ENCODE measurements at places on chromosomes 12 and 14.

GRCh38 chr14:33230021-33230420, 291.3 kb downstream of the NPAS3 start:
- no peak for DNase-seq

DNA sequence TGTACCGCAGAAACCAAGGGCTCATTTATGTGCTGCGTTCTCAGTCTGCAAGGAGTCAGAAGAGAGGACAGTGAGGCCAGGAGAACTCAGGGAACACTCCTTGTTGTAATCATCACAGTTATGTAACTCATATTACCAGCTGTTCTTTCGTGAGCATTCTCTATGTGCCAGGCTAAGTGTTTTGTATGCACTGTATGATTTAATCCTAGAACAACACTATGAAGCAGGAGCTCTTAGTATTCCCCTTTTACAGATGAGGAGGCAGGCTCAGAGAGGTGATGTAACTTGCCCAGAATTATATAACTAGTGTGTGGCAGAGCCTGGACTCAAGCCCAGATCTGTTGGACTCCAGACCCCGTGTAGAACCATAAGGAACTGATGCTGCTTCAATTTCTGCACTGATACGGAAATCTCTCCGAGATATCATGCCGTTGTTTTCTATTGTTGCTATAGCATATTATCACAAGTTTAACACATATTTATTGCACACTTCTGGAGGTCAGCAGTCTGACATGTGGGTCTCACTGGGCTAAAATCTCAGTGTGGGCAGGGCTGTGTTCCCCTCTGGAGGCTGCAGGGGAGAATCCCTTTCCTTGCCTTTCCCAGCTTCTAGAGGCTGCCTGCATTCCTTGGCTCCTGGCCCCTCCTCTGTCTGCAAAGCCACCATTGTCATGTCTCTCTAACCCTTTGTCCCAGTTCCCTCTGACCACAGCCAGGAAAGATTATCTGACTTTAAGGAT, 16.3 kb upstream of the CD9 start:
- no peak for DNase-seq

- no peak for DNase-seq
Observed at GRCh38 chr14:79376557-79376956, 834.7 kb downstream of the DIO2 start.

DNA sequence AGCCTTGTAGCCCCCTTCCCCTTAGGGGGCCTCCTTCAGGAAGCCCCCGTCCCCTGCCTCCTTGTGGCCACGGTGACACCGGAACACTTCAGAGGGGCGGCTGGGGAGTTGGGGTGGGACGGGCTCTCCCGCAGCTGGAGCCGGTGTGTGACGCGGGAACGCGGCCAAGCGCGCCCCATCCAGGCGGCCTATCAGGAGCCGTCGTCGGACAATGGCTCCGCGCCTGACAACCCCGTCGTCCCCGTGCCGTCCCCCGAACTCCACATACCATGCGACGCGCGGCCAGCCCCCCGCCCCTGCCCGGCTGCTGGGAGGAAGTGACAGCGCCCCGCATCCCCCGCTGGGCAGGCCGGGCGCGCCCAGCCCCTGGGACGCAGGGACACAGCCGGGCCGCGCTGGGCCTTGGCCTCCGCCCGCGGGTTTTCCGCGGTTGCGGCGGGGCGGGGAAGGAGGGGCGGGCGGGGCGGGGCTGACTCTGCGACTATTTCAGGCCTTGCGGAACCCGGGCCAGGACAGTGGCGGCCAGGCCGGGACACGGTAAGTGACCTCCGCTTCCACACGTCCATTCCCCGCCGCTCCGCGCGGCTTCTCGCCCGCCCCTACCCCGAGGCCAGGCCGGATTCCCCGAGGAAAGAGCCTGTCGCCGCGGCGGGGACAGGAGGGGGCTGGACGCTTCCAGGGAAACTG, at the start of gene TNFAIP2:
TNFAIP2 (plus strand) TSS at position 515 of the 687 bp plus-strand sequence. CDS start 2,997 bp downstream, outside the sequence.
- DNase-seq = no peak

- no peak for DNase-seq
Observed at GRCh38 chr14:65222440-65222858, 120.1 kb upstream of the MAX start.

DNA sequence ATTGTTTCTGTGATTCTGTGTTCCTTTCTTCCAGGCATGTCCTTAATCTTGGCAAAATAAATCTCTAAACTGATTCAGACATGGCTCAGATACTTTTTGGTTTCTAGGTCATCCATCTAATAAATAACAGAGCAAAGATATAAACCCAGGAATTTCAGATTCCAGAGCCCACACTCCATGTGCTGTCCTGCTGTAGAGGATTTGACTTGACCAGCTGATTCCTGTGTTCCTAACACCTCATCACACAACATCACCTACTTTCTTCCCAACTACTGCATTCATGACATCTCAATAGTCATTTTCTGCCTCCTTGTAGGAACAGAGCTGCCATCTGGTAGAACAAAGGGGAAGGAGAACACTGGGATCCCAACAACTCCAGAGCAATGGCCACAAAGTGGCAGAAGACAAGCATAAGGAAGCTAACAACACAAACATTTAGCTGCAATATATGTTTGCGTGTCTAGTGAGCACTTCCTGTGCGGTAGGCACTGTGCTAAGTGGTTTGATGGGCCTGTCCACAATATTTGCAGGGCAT, 91.9 kb upstream of the OVCH1 start:
- no peak for DNase-seq

GRCh38 chr14:77058785-77059184, 30.3 kb upstream of the IRF2BPL start:
- no peak for DNase-seq

DNA sequence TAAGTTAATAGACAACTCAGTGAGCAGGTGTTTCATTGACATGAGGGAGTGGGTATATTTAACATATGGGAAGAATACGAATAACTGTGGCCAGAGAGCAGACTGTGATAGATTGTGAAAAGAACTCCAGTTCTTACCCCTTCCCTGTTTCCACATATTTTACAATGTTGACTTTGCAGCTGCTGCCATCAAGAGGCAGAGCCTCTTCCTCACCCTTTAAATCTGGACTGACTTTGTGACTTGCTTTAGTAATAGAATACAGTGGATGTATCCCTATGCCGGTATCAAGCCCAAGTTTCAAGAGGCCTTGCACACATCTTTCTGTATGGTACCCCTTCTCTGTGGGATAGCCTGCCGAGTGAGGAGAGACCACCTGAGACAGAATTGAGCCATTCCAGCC, 356.7 kb downstream of the ETNK1 start:
- DNase-seq = no peak

DNA sequence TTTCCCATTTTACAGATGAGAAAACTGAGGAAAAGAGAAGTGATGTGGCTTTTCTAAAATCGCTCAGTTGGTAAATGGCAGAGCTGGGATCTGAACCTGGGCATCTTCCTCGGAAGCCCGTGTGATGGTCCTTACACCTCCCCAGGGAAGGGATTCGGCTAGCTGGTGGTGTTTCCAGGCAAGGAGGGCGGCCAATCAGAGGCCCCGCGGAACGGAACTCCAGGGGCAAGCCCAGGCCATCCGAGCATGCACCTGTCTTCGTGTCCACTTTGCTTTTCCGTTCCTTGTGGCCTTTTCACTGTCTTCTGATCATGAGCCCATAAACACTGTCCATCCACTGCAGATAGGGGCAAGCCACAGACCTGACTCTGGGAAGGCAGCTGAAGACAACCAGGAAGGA, 114.8 kb upstream of the TMEM132D start:
- no peak for DNase-seq

GRCh38 chr14:62158779-62159178, 396.6 kb downstream of the SNAPC1 start:
- DNase-seq = no peak

- DNase-seq = no peak
Observed at GRCh38 chr12:15863372-15863771, 18.8 kb upstream of the STRAP start.

DNA sequence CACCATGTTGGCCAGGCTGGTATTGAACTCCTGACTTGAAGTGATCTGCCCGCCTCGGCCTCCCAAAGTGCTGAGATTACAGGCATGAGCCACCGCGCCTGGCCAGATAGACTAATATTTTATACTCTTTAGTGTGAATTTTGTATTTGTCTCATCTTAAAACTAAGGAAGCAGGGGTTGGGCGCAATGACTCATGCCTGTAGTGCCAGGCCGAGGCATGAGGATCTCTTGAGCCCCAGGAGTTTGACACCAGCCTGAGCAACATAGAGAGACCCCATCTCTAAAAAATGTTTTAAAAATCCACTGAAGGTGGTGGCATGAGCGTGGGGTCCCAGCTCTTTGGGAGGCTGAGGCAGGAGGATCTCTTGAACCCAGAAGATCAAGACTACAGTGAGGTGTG, 9.0 kb downstream of the DYNC1H1 start:
- DNase-seq = no peak

- no peak for DNase-seq
Observed at GRCh38 chr12:11433664-11434063, 38.3 kb upstream of the PRB2 start.

DNA sequence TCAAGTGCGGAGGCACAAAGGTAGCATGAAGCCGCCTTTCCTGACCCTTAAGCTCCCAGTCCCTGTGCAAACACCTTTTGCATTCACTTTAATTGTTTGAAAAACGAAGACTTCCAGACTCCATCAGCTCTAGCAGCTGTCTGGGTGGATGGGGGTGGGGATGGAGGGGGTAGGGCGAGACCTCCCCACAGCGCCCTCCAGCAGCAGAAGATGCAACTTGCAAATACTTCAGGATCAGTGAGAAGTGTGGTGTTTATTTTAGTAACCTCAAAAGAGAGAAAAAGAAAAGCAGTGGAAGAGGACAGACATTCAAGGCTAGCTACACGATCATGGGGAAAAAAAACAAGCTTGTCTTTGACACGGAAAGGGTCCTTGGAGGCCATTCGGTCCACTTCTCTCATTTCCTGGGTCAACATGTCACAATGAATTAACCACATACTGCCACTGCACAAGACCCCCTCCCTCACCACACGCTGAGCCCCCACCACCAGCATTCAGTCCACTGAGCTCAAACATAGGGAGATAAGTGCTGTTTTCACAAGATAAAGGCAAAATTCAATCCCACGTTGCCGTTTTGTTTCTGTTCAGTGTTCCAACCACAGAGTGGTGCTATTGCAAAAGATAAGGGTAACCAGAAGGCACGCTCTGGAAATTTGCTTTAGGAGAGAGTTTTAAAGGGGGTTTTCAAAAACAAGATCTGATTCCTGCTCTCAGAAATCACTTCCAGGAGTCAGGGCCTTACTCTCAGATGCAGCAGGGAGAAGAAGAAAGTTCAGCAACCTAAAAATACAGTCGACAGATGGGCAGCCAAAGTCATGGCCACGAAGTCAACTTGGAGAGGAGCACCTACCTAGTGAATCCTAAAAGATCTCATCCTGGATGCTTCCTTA, 3.3 kb upstream of the NTF3 start:
- no peak for DNase-seq

- no peak for DNase-seq
Observed at GRCh38 chr14:32545095-32545494, 216.0 kb downstream of the AKAP6 start.

DNA sequence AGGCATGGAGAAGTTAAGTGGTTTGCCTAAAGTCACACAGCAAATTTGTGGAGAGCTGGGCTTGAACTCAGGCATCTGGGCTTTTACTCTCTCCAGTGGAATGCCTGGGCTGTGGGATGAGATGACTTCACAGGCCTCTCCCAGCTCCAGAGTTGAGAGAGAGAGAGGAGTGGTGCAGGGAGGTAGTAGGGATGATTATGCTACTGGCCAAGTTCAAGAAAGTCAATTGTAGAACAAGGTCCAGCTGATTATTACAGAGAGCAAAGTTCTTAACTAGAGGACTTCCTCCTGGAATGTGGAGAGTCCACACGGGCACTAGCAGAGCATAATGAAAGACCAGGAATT, 769 bp upstream of the EMP1 start:
- DNase-seq = no peak

DNA sequence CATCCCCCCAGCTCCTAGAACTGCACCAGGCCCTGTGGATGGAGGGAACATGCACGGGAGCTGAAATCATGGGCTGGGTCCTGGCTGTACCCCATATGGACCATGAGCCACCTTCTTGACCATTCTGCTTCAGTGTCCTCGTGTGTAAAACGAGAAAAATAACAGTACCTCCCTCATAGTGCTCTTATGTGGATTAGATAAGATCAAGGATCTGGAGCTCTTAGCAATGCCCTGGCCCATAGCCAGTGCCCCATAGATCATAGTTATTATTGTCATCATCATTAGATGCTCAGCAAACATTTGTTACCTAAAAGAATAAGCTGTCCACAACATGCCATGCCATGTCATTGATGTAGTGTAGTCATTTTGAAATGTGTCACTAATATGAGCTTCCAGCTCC, 71.3 kb downstream of the SYNE3 start:
- DNase-seq = no peak

DNA sequence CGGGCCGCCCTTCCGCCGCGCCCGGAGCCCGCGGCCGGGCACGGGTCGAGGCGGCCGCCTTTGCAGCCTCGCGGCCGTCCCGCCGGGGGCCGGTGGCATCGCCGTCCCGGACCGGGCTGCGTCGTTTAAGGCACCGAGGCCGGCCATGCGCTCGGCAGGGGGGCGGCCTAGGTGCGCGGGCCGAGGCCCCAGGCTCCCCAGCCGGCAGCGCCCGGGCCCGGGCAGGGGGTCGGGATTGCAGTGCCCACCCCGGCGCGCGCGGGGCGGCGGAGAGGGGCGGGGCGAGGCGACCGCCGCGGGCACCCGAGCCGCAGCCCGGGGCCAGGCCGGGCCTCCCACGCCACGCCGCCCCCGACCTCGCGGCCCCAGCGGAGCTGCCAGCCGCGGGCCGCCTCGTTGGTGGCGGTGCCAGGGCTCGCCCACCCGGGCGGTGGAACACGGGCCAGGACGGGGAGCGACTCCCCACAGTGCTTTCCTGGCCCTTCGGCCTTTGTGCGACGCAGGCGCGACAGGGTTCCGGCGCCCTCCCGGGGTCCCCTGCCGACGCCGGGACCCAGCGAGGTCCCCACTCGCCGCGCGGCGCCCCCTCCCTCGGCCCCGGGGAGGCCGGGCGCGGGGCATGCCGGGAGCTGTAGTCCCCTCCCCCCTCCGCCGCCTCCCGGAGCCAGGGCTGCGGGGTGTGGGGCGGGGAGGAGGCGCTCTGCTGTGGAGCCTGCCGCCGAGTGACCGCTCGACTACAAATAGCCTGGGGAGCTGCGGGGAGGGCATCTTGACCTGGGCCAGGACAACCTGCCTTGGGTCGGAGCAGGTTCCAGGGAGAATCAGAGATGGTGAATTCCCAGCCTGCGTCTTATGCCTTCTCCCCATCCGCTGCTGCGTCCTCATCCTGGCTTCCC, 769 bp downstream of the FKBP4 start:
- no peak for DNase-seq

GRCh38 chr14:44963775-44964380, 1.9 kb downstream of the TOGARAM1 start:
- DNase-seq = no peak

- DNase-seq = no peak
Observed at GRCh38 chr12:44157359-44157758, 321.5 kb downstream of the TMEM117 start.

Data from AG04449 (cell line).